ENCODE measurements at places on chromosomes 2 and 18.

- no peak for DNase-seq
Observed at GRCh38 chr18:57333940-57334339, 18.4 kb upstream of the ST8SIA3 start.

DNA sequence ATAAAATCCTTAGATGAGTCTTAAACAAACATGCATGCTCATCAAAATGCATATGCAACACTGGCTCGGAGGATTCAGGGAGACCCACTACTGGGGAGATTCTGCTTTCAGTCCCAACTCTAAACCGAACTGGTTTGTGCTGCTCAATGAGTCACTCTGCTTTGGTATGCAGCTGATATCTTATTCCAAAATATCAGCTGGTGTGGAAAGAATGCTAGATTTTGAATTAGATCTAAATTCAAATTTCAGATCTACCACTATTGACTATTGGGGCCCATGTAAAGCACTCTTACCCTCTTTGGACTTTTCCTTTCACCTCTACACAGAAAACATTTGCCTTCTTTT, 39.2 kb upstream of the TTN start:
- no peak for DNase-seq

DNA sequence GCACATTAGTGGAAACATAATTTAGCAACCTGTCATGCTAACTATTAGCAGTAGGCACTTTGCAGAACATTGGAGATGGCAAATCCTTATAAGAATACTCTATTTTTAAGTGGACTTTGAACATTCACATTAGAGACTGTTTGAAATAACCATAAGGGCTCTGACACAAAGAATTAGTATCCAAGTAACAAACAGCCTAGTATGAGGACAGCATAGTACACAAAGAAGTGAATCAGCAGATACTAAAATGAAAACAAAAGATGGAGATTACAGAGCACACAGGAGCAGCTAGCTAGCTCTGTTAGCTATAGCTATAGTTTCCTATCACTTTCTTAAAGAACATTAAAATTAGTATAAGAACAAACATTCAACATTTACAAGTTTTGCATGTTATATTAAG, 256.3 kb upstream of the SPOPL start:
- no peak for DNase-seq

DNA sequence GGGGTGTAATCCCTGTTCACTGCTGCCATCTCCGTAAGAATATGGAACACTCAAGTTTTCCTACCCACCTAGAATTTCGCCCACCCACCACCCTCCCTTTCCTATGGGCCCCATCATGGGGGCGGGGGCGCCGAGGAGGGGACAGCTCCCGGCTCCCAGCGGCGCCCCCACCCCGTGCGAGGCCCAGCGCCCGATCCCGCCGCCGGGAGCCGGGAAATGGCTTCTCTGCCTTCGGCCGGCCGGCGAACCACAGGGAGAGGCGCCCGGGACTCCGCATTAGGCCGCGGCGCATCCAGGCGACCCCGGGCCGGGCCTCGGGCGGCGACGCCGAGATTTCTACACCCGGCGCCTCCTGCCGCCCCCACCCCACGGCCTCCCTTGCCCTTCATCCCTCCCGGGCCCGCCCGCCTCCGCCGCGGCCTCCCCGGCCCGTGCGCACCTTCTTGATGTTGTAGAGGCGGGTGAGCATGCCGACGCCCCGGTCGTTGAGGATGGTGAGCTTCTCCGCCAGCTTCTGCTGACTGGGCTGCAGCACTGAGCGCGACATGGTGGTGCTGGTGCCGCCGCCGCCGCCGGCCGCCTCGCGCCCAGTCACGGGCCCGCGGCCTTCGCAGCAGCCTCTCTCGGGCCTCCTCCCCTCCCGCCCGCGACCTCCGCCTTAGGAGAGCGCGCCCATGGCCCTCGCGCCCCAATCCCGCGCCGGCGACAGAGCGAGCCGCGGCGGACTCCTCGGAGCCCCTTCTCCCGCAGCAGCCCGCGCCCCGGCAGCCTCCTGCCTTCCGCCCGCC, 510 bp downstream of the NCKAP1 start:
- DNase-seq: peak; percentile 4

- no peak for DNase-seq
Observed at GRCh38 chr18:54942569-54942968, 16.7 kb downstream of the CCDC68 start.

DNA sequence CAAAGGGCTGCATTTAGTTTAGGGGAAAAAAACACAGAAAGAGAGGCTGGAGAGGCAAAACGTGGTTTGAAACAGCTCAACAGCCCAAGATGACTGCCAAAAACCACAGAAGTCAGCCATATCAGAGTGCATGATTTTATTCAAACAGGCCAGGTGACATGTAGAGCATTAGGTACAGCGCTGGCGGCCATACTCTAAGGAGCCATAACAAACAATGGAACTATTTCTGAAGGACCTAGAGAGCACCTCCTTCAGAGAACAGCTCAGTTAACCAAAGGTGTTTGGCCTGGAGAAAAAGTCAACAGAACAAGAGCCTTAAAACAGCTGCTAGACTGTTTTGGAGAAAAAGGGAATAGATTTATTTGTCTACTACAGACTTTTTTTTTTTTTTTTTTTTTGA, 2.6 kb downstream of the THADA start:
- no peak for DNase-seq

- DNase-seq: no peak
Observed at GRCh38 chr2:85694052-85695025, at the start of gene GNLY. Gene GNLY, plus strand, starts transcription at chr2:85694358. Its CDS starts 61 bp downstream, at chr2:85694419.

DNA sequence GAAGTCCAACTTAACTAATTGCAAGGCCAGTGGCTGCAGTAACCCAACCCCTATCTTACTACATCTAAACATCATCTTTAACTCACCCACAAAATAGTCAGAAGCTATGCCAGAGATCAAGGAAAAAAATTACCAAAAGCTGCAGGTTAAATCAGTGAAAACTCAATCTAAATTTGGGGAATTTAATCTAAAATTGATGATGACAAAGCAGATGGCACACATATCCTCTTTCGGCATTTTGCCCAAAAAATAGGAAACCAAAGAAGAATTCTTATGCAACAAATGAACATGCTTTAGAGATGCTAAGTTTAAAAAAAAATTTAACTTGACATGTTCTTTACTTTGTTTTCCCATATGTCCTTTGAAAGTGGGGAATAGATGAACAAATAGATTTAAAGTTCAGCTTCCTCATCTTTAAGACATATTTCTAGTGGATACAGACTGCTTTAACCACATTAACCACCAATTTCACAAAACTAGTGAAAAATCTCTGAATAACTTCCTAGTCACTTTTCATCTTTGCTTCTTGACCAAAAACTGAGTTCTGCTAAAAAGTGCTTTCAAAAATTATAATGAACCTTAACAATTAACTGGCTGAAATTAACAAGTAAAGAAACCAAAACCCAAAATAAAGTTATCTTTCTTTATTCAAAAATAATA, 74.3 kb upstream of the CCDC150 start:
- DNase-seq: no peak

GRCh38 chr2:215002500-215002899, 135.9 kb downstream of the ABCA12 start:
- DNase-seq: no peak

- no peak for DNase-seq
Observed at GRCh38 chr2:241721852-241722251, 12.6 kb upstream of the D2HGDH start.

DNA sequence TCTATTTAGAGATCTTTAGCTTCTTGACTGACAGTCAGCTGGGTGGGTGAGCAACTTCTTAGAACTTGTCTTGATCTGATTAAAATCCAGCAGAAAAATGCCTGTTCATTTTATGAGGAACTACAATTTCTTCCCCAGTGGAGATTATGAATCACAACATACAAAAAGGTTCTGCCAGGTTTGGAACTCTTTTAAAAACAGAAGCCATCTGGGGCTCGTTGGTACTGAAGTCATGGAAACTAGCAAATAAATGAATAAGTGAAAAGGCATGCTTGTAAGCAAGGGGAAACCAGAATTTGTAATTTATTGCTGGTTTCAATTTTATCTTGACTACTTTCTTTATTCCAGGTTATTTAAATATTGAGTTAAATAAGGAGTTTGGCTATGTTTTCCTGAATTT, 767.4 kb downstream of the MBD2 start:
- DNase-seq: no peak

- no peak for DNase-seq
Observed at GRCh38 chr2:46615986-46616485, 136.7 kb downstream of the TMEM247 start.

- DNase-seq: no peak
Observed at GRCh38 chr2:210584834-210585233, 28.4 kb downstream of the CPS1 start.

- DNase-seq: no peak
Observed at GRCh38 chr2:134432435-134432883, 178.6 kb downstream of the MGAT5 start.

- no peak for DNase-seq
Observed at GRCh38 chr2:9975805-9976447, 24.4 kb downstream of the GRHL1 start.

DNA sequence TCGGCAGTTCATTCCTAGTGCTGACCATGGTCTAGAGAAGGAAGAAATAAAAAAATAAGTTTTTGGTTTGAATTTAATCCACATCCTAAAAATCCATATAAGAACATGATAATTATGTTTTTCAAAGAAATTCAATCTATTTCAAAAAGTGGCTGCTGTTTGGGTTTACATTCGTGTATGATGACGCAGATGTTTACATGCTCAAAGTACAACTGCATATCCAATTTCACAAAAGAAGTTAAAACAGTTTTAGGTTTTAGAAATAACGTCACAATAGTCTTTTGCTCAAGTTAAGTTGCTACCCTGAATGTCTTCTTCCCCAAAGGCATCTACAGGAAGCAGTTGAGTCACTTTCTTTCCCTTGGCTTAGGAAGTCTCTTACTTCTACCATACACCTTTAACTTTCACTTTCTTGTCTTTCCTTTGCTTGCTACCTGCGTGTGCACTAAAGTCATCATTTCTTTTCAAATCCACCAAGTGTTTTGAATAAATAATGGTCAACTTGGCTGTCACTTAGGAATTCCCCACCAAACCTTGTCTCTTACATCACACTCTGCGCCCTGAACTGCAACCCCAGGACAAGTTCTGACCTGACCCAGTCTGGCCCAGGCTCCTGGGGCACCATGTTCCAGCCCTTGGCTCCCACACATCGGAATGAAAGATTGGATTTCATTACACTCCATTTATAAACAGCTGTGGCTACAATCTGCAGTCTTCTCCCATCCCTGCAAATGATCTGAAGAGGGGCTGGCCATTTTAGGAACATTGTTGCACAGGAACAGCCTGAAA, 28.4 kb downstream of the FAM237A start:
- DNase-seq: no peak

DNA sequence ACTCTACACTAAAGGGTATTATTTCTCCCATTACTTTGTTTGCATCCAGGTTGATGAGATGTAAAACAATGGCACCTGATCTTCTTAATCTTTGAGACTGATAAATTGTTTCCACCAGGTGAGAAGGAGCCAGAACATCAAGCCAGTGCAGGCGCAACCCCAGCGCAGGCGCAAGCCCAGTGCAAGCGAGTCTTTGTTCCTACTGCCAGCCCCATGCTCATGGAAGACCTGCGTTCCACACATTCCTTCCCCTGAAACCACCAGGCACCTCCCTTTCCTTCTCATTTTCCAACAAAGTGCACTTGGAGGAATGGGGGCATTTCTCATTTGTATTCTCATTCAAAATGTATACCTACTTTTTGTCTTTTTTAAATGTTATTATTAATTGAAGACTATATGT, 188.7 kb upstream of the SMAD2 start:
- DNase-seq: no peak

GRCh38 chr18:77250926-77251729, 1.5 kb downstream of the GALR1 start:
- DNase-seq: no peak

DNA sequence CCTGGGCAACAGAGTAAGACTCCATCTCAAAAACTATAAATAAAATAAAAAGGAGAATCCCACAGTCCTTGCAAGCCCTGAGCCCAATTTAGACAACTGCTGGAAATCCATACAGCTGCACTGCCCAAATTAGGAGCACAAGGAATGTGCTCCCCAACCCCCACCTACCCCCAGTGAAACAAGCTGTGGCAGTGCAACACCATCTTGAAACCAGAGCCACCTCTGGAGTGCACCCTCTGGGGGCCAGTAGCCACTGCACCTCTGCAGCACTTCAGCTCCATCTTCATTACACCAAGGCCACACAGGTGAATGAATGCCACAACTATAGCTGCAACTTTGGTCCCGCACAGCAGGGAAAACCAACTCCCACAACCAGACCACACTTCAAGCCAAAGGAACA, 37.3 kb downstream of the USP34 start:
- no peak for DNase-seq

GRCh38 chr2:19542796-19543662, 184.6 kb upstream of the OSR1 start:
- DNase-seq: no peak

- DNase-seq: no peak
Observed at GRCh38 chr2:149178612-149179011, 140.1 kb downstream of the LYPD6B start.

DNA sequence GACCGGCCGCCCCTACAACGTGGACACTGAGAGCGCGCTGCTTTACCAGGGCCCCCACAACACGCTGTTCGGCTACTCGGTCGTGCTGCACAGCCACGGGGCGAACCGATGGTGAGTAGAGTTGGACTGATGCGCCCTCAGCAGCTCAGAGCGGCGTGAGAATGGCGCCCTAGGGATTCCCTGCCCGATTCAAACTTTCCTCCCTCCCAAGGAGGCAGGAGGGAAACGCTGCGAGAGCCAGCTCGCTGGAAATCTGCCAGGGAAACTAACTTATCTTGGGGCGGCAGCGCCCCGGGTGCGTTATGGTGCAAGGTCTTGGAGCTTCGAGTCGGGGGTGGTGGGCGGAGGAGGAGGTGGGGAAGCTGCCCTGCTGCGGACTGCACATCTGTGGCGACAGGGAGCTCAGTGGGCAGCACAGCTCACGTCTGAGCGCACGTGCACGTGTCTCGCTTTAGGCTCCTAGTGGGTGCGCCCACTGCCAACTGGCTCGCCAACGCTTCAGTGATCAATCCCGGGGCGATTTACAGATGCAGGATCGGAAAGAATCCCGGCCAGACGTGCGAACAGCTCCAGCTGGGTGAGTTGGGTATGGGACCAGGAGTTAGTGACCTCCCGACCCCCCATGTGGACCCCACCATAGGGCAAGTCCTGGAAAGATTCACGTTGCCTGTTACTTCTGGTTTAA, 697 bp downstream of the ITGA4 start:
- no peak for DNase-seq

DNA sequence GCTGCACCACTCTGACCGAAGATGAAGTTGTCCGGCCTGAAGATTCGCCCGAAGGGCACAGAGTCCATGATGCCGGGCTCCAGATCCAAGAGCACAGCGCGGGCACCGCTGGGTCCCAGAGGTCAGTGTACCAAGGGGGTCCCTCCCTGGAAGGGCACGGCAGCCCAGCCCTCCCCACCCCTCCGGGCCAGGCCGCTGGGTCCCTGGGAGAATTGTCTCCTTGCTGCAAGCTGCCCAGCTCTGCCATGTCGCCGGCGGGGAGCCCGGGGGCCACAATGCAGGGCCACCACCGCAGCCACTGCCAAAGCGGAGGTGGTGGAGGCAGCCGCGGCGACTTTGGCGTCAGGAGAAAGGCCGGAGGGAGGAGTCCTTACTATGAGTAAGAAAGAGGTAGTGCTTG, 189.5 kb upstream of the CYRIA start:
- DNase-seq: no peak

GRCh38 chr2:3034396-3034795, 343.2 kb downstream of the EIPR1 start:
- no peak for DNase-seq

- no peak for DNase-seq
Observed at GRCh38 chr18:31553800-31554199, 37.9 kb upstream of the TTR start.
